ENCODE measurements at places on chromosomes 7 and 10. TPM values are rescaled to one million over a fixed set of nuclear protein-coding genes. Genes with fewer than 3 reads are reported as not detected.

Gene EGR2
- 0.43 TPM for total RNA-seq

DNA sequence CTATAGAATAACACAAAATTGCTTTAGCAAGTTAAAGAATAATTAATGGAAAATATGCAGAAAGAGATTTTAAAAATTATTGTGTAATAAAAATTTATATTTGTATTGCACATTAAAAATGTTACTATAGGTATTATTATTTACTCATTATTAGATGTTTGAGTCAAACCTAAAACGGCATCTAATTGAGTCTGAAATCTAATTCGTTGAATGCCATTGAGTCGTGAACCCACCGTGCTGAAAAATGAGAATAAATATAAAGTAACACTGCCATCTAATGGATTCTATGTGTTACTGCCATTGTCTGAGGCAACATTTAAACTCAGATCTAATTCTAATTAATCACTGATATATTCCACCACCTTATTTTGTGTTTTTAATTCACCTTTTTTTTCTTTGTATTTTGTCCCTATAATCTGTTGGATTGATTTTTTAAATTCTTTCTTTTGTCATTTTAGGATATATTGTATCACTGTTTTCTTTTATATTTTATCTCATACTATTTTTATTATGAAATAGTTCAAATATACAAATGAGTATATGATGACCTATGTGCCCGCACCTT lies 62.2 kb downstream of the SAMD9 start:
- DNase-seq = no peak

Gene HMX3
- not detected for total RNA-seq

- no peak for DNase-seq
Observed at GRCh38 chr10:30750971-30751677, 121.6 kb upstream of the LYZL2 start.

DNA sequence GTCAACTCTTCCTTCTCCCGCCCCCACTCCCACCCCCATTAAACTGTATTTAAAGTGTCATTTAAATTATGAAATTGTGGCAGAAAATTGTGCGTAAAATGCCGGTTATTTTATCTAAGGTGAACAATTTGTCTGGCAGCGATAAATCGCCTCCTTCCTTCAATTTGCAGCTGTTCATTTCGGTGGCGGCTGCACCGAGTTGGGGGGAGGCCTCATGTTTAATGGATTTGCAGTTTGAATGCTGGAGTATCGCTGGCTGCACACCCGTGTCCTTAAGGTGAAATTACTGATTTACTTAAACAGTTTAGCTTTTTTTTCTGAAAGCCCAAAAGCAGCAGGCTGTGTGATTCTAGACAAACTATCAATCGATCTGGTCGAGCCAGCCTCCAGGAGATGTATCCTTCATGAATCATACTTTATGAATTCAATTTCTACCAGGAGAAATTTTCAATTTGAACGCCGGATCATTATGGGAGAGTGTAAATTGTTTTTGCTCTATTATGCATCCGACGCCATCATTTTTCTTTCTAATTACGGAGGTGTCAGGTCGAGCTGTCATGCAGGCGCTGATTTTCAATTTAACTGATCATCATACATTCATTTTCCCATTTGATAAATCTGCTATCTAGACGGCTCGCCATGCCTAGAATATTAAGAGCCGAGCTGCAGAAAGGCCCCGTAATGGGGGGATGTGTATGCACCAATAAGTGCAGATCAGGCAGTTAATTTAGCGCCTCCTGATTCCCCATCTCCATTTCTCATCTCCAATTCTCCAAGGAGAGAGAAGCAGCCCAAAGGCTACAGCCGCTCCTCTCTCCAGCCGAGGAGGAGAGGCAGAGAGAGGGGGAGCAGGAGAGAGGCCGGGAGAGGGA lies 6.5 kb downstream of the UNCX start:
- peak; percentile 57 for DNase-seq

- no peak for DNase-seq
Observed at GRCh38 chr7:10475940-10476641, 497.6 kb upstream of the PHF14 start.

Gene CDC14C
- not detected for total RNA-seq

- no peak for DNase-seq
Observed at GRCh38 chr10:86963341-86963919, 4.9 kb upstream of the ADIRF start.

GRCh38 chr7:43926798-43927123 lies 525 bp downstream of the UBE2D4 start:
- no peak for DNase-seq

DNA sequence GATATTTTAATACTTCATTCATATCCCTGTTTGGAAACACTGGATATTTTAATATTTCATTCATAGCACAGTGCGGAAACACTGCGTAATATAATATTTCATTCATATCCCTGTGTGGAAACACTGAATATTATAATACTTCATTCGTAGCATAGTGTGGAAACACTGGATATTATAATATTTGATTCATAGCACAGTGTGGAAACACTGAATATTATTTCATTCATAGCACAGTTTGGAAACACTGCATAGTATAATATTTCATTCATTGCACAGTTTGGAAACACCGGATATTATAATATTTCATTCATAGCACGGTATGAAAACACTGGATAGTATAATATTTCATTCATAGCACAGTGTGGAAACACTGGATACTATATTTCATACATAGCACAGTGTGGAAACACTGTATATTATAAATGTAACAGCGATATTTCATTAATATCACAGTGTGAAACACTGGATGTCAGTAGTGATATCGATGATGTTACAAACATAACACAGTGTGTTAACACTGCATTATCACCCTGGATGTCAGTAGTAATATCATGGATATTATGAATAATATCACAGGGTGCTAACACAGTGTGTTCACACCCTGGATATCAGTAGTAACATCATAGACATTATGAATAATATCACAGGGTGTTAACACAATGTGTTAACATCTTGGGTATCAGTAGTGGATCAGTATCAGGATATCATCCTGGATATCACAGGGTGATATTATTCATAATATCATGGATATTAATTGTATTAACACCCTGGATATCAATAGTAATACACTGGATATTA lies 2.9 kb upstream of the TMEM225B start:
- no peak for DNase-seq

Gene R3HCC1L
- 16.4 TPM for total RNA-seq

Data from endodermal cell (in vitro differentiated cells).